ENCODE measurements at places on chromosomes 2 and 18.

DNA sequence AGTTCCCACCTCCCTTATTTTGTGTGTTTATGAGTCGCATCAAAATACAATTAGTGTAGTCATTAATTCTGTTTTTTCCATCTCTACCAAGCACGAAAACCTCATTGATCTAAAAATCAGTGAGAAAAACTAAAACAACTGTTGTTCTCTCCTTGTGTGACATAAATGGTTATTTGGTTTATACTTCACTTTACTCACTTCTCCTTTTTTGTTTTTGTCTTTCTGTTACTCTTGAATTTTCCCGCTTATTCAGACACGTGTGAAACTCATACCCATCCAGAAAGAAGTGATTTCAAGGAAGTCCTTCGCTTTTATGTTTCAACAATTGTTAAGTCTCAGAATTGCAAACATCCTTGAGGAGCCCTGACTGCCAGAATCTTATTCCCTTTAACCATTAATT, 121.6 kb downstream of the EML6 start:
- no peak for DNase-seq

- no peak for DNase-seq
These were observed 203.3 kb downstream of the SNTG2 start for GRCh38 chr2:1153920-1154319.

DNA sequence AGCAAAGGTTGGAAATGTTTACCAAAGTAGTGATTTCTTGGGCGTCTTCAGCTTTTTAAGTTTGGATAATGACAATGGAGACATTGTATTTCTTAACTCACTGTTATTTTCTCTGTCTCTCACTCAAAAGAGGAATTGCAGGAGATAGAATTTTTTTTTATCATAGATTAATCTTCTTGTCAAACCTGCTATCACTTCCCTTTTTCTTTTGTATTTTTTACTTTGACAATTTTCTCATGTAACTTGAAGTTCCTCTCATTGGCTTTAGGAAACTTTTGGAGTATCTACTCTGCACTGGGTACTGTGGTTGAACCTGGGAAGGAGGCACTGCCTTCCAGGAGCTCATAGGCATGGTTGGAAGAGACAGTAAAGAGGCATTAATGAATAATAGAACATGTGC, 489.1 kb downstream of the CNTNAP5 start:
- DNase-seq: no peak

GRCh38 chr2:223596208-223596607, 6.0 kb downstream of the SCG2 start:
- DNase-seq: no peak

DNA sequence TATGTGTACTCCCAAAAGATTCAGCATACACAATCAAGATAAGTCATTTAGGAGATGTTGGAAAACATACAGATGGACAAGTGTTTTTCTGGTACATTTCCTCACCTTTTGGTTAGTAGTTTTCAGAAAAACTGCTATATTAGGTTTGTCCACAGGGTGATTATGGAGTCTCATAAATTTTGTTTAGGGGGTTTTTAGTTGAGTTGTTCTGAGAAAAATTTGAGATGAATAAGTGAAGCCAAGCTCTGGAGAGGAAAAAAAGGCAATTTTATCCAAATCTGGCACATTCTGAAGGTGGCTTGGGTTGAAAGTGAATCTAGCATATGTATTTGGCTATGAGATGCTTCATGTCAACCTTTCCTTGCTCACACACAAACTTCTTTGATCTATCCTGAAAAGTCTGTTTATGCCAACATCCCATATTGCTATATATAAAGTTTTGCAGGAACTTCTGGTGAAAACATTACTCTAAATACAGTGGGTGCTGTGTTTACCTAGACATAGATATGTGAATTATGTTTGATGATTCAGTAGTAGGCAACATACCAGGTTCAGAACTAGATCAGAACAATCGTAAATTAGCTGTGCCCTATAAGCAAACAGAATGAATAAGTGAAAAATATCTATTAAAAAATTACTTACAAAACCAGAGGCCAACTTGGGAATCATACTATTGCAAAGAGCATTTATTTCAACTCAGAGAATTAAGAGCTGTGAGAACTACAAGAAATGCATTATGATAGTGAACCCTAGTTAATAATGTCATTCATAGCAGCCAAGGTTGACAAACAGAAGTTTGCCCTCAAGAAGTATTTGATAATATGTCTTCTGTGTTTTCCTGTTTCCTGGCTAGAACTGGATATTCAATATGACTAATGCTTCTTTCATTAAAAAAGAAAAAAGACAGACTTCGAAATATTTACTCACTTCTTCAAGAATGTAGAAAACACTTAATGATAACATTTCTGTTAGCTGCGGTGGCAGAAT, 552.0 kb downstream of the IRS1 start:
- no peak for DNase-seq

DNA sequence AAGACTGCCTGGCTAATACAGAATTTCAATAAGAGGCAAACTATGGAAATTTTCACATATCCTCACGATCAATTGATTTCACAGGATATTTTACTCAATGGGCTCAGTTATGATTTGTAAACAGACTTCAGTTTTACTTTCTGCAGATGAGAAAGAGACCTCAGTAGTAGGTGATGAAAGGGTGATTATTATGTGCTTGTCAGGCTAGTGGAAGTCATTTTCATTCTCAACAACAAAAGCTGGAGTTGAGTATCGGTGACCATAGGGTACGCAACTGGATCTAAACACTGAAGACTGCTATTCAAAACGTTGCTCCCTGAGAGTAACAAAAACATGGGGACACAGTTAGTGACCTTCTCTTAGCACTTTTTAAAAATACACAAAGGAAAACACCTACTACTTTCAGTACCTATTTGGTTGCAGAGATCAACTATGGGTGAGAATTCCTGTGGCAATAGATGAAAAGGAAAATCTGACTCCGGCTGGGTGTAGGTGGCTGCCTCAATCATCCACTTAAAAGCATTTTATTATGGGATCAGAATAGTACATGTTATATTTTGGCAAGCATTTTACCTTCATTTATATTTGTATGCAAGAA, 126.2 kb upstream of the VRK2 start:
- no peak for DNase-seq

GRCh38 chr2:138654146-138654545, 126.0 kb downstream of the NXPH2 start:
- no peak for DNase-seq

DNA sequence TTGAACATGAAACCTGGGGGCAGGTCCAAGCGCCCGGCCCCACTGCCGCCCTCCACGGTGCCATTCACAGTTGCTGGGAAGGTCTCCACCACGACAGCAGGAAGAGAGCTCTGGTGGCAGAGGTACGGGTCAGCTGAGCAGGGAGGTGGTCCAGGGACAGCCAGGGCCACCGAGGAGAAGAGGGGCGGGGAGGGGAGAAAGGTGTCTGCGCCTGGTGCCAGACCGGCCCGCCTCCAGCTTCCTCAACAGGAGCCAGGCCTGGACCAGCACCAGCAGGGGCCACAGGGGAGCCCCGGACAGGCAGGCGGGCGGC, 56.2 kb downstream of the BIN1 start:
- no peak for DNase-seq

GRCh38 chr18:73848656-73849055, 299.0 kb downstream of the FBXO15 start:
- no peak for DNase-seq

GRCh38 chr2:41197781-41198180, 745.9 kb upstream of the SLC8A1 start:
- no peak for DNase-seq

- no peak for DNase-seq
These were observed 125.6 kb downstream of the HRH4 start for GRCh38 chr18:24585996-24586566.

- DNase-seq: peak; percentile 22
These were observed 150.6 kb downstream of the RIF1 start for GRCh38 chr2:151560289-151560688.

DNA sequence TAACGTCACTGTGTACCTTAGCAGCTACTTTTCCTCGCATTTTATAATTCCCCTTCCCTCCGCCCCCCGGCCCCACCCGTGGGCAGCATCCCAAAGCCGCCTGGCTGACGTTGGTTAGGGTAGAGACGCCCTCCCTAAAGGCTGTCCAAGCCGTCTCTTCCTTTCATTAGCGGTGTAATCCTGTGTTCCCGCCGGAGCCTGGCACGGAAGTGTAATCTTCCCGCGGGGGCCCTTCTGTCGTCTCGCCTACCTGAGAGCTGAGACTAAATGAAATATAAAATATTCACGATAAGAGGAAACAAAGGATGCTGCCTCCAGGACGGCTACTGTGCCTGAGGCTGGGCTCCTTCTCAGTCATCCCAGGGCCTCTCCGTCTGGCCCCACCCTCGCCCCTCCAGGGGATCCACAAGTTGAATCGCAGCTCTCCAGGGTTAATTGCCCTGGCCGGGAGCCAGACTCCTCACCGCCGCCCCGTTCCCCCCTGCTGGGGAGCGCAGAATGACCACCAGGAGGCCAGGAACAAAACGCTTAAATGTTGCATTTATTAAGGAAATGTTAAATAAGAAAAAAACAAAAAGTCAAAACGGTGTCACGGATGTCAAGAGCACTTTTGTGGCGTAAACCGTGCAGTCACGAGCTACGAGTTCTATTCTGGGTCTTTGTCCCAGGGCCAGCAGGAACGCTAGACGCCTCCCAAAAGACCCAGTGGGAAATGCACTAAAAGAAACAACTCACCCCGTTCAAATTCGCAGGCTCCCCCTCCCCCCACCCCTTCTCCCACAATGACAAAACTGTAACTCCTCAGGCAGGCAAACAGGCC, 1.5 kb downstream of the RPRM start:
- DNase-seq: no peak

GRCh38 chr2:177592945-177593344, 200.4 kb downstream of the AGPS start:
- DNase-seq: no peak

DNA sequence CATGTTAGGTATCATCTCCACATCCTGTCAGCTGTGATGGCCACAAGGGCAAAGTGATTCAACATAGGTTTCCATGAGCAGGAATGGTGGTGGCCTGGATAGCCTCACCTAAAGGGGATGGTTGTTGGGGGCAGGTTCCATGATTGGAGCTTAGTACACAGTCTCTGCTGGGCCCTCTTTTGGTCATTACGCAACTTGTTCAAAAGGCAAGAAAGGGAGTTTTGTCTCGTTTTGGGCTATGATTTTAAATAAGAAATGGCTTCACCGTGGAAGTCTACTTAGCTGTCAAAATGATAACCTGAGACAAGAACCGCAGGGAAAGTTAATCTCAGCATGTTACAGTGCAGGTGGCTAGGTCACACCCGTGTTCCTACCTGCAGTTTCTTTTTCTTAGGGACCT, 13.1 kb upstream of the MC4R start:
- DNase-seq: no peak

- DNase-seq: no peak
These were observed 161.6 kb downstream of the NEDD4L start for GRCh38 chr18:58205443-58206160.

- peak; percentile 84 for DNase-seq
These were observed at the start of gene UBXN2A for GRCh38 chr2:23939987-23940717. UBXN2A (plus strand) TSS chr2:23940463; CDS start chr2:23958315, 17,852 bp downstream.

GRCh38 chr2:126696644-126697520, 40.9 kb downstream of the GYPC start:
- no peak for DNase-seq

GRCh38 chr2:96264656-96265348, 995 bp downstream of the TMEM127 start:
- DNase-seq: peak; percentile 28

DNA sequence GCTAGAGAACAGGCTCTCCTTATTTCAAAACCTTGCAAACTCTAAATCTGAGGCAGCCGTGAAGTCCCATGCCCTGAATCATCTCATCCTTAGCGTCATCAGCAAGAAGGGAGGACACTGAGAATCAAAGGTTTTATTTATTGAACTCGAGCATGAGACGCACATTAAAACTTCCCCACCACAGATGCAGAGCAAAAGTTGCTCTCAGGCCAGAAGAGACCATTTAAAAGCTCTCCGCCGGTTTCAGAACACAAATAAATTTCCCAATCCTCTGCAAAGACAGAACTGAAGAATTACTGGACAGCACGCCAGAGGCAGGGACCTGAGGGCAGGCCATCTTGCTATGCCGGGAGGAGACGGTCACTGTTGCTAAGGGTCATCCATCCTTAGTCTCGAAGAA, 1.3 kb downstream of the AMMECR1L start:
- no peak for DNase-seq

- DNase-seq: no peak
These were observed 70.7 kb downstream of the PRELID3A start for GRCh38 chr18:12478269-12479047.

GRCh38 chr2:127770973-127771735, 39.8 kb downstream of the WDR33 start:
- no peak for DNase-seq

GRCh38 chr18:3877678-3878077, 427.7 kb downstream of the TGIF1 start:
- no peak for DNase-seq

GRCh38 chr2:9474361-9475057, at the start of gene IAH1:
IAH1 (plus strand) TSS chr2:9474551; CDS start chr2:9474567, 16 bp downstream.
- peak; percentile 75 for DNase-seq

GRCh38 chr2:216792222-216793021, 67.4 kb downstream of the TNP1 start:
- peak; percentile 95 for DNase-seq

DNA sequence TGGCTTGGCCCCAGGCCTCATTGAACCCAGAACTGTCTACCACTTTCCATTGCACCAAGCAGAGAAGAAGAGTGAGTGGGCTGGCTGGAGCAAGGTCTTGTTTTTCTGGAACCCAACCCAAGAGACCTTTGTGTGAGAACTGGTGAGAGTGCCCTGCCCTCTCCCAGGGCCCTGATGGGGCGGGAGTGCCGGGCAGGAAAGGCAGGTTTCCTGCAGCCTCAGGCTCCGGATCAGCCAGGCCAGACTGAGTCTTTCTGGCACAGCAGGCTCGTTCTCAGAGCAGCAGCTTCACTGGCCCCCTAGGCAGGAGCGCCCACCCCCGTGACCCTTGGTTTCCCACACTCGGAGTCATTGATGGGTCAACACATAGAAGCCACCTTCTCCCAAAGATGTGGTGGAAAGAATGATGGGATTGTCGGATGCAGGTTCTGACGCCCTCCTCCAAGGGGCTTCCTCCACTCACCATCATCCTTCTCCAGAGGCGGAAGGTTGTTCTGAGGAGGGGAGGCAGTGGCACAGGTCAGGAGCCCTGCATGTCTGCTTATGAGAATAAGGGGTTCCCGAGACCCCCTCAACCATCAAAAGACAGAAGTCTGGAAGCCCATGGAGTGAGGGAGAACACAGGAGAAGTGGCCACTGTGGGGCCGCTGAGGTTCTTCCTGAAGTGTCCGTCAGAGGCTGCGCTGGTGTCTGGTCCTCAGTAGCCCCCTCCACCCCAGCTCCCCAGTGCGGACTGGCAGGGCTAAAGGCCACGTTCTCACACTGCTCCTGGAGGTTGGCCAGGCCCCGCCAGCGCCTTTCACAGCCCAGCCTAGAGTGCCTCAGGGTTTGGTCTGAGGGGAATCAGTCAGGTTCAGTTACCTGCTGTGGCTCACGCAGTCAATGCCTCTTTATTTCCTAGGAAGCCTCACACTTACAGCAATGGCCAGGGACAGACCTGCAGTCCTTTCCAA, 62.8 kb upstream of the LAPTM4A start:
- no peak for DNase-seq

DNA sequence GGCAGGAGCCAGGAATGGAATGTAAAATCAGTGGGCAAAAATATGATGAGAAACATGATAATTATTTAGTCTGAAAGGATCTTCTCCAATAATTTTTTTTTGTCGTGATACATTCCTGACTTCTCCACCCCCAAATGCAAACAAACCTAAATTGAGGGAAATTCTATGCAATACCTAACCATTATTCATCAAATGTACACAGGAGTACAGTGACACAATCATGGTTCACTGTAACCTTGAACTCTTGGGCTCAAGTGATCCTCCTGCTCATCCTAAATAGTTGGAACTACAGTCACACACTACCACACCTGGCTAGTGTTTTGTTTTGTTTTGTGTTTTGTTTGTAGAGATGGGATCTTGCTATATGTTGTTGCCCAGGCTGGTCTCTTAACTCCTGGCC, 46.5 kb downstream of the RAB10 start:
- DNase-seq: no peak
